Peyer's patch (tissue), 4 donors: ENCODE measurements at places on chromosomes 7 and 10. TPM values are rescaled to one million over a fixed set of nuclear protein-coding genes. Genes with fewer than 3 reads are reported as not detected.

The LIPK gene
- not detected for total RNA-seq

The PAX4 gene
- total RNA-seq, result 0.53 TPM

The AHR gene
- 110 TPM for total RNA-seq

The TRIM50 gene
- total RNA-seq, result not detected

The SEC61G gene
- total RNA-seq, result 172 TPM

The CALML5 gene
- not detected for total RNA-seq

The MACROH2A2 gene
- 16.3 TPM for total RNA-seq

The ADIRF gene
- total RNA-seq, result 605 TPM

The SSBP1 gene
- 65.3 TPM for total RNA-seq

The ZC3HAV1L gene
- total RNA-seq, result 25.6 TPM

The COL17A1 gene
- 4.1 TPM for total RNA-seq

The PCBD1 gene
- 57.8 TPM for total RNA-seq

The ZEB1 gene
- 20.2 TPM for total RNA-seq

The PNLIPRP3 gene
- not detected for total RNA-seq

The CTNNA3 gene
- 3.3 TPM for total RNA-seq

The FBXL13 gene
- 0.35 TPM for total RNA-seq

The TMEM236 gene
- 79.9 TPM for total RNA-seq

The RBP3 gene
- total RNA-seq, result not detected

The SPDYE16 gene
- total RNA-seq, result 1.7 TPM

The FKBP14 gene
- 8.5 TPM for total RNA-seq

The NUB1 gene
- total RNA-seq, result 67.2 TPM

The SH2B2 gene
- 2.0 TPM for total RNA-seq

The CLEC2L gene
- not detected for total RNA-seq

The SMO gene
- 2.7 TPM for total RNA-seq

The LIPM gene
- not detected for total RNA-seq

The IL6 gene
- 0.94 TPM for total RNA-seq

The GPR22 gene
- total RNA-seq, result not detected

The BUD31 gene
- total RNA-seq, result 82.0 TPM

The PLOD3 gene
- total RNA-seq, result 62.7 TPM
